ENCODE measurements at places on chromosomes 2 and 18.

DNA sequence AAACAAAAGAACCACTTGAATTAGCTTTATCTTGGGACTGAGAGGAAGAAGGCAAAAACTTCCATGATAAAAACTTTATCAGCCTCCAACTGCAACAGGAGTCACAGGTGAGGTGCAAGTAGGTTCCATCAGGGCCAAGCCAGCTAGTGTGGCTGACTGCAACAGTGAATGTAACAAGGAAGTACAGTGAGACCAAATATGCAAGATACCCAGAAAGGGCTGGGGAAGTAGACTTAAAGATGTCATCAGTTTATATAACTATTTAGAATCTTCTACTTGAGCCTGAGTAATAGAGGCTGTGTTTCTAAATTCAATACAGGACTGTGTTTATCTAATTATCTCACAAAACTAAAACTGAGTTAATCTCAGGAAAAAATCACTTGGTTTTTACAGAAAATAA lies 14.8 kb downstream of the PLEKHM3 start:
- no peak for DNase-seq

GRCh38 chr2:16626497-16626896 lies 39.1 kb downstream of the CYRIA start:
- no peak for DNase-seq

GRCh38 chr2:204312105-204312504 lies 233.2 kb upstream of the PARD3B start:
- no peak for DNase-seq

- DNase-seq, result no peak
Observed at GRCh38 chr2:57890464-57890863, 156.1 kb upstream of the VRK2 start.

GRCh38 chr2:144162652-144163051 lies 357.3 kb downstream of the ZEB2 start:
- DNase-seq, result no peak

DNA sequence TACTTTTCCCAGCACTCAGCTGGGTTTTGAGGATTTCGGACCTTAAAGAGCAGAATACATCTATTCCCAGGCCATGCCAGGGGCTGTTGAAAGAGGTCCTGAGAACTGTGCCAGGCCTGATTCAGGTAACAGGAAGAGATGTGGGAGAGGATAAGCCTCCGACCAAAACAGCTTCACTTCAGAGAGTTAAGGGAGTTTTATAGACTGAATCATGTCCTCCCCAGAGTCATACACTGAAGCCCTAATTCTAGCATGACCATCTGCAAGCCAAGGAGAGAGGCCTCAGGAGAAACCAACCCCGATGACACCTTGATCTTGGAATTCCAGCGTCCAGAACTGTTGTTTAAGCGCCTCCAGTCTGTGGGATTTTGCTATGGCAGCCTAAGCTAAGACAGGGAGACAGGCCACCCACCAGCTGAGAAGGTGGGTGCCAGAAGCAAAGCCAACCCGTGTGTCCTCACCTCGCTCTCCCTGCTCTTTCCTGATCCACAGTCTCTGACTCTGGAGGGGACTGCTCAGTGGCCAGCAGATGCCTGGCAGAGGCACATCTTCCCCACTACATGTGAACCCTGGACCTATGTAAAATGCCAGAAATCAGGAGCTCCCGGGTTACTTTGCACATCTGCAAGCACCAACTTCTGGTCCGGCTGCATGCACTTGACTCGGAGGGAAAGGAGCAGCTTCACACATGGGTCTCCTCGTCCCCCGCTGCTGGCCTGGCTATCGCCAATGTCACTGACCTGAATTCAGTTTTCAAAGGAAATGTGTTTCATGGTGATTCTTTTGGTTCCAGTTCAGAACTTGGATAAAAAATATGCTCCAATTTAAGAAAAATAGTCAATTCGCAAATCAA lies 116.8 kb upstream of the EPC2 start:
- no peak for DNase-seq

DNA sequence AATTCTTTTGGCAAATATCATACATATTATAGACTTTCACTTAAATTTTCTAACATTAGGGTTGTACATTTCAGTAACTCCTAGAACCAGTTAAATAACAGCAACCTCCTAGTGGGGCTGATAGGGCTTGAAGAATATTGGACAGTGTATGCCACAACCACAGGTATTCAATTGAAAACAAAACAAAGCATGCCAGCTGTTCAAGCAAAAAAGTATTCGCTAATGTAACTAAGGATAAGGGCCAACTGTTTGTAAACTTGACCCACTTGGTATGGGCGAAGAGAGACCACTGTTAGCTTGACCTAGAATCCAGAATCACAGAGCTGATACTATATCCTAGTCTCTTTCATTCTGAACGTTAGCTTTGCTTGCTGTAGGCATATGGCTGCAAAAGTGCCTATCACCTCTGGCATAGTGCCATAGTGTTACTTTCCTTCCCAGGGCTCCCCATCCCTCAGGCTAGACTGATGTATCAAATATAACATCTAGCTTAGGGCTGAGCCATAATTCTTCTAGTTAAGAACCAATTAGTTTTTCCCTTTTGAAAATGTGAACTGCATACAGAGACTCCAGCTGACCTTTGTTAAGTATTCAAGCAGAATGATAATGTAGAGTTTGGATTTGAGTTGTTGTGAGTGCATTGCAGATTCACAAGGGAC lies 458.8 kb upstream of the NRXN1 start:
- no peak for DNase-seq

DNA sequence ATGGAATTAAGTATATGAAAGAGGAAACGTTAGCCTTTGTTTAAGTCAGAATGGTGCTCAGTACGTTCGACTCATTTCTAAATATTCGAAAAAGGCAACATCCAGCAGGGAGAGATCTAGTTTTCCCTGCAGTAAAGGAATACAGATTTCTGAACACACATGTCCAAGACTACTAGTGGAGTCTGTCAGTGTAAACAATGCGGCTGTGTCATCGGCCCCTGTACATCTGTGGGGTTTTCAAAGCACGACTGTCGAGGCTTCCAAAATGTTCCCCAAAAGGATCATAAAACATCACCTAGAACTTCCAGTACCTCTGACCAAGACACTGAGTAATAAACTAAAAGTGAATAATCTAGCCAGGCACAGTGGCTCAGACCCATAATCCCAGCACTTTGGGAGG lies 112.8 kb downstream of the ZNF516 start:
- no peak for DNase-seq

- DNase-seq, result no peak
Observed at GRCh38 chr2:169172151-169172735, 102.9 kb downstream of the DHRS9 start.

DNA sequence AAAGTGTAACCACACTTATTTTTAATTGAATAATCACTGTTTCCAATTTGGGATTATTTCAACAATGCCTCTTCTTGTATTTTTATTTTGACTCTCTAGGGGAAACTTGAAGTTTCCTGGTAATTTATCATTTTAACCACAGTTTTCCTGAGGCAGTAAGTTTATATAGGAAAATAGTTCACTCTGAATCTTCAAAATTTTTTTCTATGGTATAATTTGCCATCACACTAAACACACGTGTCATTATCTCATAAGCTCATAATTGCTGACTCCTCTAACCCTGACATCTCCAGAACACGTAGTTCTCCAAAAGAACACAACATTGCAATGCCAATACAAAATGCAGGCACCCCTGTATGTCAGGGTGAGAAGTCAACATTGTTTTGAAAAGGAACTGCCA lies 102.2 kb upstream of the FZD7 start:
- no peak for DNase-seq

- no peak for DNase-seq
Observed at GRCh38 chr2:9213477-9214051, 7.0 kb downstream of the ASAP2 start.

DNA sequence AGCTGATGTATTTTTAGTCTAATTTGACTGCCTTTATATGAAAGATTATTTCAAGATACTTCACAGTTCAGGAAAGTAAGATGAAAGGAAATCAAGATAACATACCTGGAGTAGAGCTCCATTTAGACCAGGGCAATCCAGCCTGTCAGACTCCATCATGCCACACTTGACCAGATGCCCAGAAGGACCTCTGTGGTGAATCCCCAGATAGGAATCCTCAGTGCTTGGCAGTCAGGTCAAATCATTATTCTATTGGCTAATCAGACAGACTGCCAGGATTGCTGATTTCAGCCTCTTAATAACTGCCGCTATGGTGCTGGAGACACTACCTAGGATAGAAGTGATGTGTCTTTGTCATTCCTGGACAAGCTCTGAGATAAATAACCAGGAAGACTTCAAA lies 404.2 kb downstream of the STK39 start:
- no peak for DNase-seq

- no peak for DNase-seq
Observed at GRCh38 chr2:88307817-88308216, 137.7 kb downstream of the THNSL2 start.

DNA sequence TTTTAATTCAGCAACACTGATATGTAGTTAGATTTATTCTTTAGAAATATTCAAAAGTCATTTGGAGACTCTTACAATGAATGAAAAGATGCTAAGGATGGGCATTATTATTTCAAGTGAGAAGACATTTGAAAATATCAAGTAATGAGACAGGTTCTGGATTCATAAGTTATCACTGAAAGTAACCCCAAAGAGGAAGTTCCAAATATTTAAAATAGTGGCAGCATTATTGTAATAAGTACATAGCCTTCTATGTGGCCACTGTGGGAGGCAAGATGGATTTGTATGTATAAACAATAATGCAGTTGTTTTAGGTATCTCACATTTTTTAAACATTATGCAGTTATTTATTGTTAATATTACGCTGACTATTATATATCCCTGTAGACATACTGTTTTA lies 29.7 kb downstream of the ZC3H6 start:
- DNase-seq, result no peak

DNA sequence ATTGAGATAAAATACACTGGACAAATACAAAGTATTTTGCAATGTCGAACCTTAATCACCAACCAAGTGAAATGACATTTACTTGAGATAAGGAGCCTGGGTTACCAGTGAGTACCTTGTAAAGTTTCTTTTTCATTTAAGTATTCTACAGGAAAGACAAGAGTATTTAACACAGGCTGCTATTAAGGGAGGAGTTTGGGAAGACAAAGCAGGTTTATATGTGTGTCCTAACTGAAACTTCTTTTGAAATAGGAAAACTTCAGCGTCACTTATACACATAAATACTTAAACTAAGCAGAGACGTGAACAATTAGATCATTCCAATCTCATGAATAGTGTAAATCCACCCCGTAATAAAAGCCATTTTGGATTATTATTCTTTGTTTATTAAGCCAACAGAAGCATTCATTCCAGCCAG lies 126.7 kb upstream of the CYP26B1 start:
- no peak for DNase-seq

GRCh38 chr18:49613141-49613640 lies 51.3 kb downstream of the LIPG start:
- DNase-seq, result no peak

DNA sequence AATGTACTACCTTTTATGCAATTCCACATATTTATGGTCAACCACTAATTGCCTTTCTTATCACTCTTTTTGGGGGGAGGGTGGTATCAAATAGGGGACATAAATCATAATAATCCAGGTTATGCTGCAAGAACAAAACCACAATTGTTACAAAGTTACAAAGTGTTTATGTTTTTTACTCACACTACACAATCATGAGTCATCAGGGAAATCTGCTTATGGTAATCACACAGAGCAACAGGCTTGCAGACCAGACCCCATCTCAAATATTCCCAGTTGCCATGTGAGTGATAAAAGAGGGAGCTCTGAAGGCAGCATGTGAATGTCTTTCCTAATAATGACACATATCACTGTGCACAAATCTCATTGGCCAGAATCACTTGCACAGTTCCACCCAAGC lies 304.7 kb upstream of the TMEFF2 start:
- DNase-seq, result no peak

DNA sequence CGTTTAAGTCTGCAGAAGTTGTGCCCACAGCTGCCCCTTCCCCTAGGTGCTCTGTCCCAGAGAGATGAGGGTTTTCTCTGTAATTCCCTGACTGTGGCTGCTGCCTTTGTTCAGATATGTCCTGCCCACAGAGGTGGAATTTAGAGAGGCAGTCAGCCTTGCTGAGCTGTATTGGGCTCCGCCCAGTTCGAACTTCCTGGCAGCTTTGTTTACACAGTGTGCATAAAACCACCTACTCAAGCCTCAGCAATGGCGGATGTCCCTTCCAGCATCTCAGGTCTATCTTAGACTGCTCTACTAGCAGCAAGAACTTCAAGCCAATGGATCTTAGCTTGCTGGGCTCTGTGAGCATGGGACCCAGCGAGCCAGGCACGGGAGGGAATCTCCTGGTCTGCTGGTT lies 48.1 kb downstream of the LHCGR start:
- DNase-seq, result no peak

DNA sequence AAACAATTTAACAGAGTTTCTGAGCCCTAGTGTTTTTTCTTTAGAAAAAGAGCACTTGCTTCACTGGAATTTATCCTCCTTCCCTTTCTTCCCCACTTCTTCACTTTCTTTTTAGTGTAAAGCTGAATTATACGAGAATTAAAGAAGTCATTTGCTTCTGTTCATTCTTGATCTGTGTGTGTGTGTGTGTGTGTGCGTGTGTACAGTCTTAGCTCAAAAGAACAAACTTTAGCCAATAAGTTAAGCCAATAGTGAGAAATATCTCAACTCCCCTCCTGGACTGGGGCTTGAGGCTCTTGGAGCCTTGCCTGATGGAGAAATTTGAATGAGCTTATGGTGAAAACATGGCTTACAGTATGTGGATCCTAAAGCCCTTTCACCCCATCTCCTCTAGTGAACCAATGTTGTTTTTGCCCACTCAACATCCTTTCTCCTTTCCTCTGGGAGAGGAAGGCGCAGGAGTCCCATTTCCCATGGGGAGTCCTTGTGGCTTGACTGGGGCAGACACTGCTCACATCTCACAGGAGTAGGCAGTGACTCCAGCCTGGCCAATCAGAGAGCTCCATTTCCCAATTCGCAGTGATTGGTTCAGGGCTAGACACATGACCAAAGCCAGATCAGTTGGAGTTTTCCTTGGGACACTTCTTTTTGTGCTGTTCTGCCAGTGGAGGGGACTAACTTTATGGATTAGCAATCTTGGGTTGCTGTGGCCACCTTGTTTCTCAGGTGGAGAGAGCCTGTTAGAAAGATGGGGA lies 16.3 kb upstream of the MYO3B start:
- DNase-seq, result no peak

DNA sequence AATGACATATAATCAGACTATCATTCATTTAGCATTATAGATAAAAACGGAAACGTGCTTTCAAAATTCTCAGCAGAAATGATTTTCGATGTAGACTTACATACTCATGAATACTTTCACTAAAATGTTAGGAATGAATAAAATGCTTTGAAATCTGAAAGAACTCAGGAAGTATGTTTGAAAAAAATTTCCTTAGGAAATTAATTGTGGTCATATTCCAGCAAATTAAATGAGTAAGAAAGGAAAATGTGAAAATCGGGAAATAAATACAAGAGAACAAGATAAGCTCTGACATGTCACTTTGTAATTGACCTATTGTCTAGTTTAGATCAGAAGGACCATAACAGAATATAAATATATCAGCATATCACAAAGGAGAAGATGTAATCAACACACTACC lies 981.0 kb upstream of the CDH2 start:
- DNase-seq, result no peak

- DNase-seq, result no peak
Observed at GRCh38 chr18:57437402-57437765, 2.2 kb downstream of the ONECUT2 start.

- no peak for DNase-seq
Observed at GRCh38 chr2:96356889-96357288, 21.3 kb downstream of the NCAPH start.

Data from left forelimb (tissue), 1 donor.